ENCODE measurements at places on chromosomes 3 and 15.

GRCh38 chr15:99565049-99565298 lies 810 bp upstream of the MEF2A start:
- DNase-seq, result no peak

DNA sequence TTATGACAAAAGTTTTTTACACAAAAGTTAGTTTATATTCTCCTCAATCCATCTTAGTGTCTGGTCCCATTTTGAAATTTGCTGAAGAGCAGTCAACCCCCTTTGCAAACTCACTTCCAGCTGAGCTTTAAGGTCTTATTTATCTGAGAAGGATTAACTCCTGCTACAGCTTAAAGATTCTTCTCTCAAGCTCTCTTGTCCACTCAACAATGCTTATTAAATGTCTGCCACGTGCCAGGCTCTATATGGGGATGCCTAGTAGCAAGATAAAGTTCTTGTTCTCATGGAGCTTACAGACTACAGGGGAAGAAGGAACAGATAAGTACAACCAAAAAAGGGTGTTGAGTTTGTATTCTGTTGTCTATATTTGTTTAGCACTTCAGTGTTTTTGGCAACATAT lies 18.7 kb downstream of the TMPRSS7 start:
- DNase-seq, result no peak

- DNase-seq, result no peak
These were observed 27.6 kb downstream of the CD200 start for GRCh38 chr3:112360561-112360960.

DNA sequence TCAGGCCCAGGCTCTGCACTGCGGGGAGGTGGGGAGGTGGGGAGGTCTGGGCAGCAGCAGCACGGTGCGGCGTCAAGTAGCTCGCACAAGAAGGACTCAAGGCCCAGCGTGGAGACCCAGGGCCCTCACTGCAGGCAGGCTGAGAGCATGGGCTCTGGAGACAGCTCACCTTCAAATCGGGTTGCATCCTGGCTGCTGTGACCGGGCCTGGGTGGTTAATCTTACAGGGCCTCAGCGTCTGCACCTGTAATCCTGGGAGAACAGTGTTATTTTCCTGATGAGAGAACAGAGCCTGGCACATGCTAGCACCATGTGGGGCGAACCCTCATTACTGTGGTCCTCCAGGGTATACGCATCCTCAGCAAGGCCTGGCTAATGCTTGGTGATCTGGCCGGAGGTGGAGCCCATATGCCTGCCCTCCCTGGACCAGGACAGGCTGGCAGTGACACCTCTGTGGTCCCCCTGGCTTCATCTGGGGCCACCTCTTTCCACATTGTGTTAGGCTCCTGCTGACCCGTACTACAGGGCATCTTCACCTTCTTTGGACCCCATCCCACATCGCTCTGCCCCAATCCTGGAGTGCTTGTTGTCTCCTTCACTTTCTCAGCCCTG lies 55.5 kb downstream of the RGMA start:
- DNase-seq, result no peak

- no peak for DNase-seq
These were observed 17.0 kb downstream of the CLK3 start for GRCh38 chr15:74632601-74633000.

DNA sequence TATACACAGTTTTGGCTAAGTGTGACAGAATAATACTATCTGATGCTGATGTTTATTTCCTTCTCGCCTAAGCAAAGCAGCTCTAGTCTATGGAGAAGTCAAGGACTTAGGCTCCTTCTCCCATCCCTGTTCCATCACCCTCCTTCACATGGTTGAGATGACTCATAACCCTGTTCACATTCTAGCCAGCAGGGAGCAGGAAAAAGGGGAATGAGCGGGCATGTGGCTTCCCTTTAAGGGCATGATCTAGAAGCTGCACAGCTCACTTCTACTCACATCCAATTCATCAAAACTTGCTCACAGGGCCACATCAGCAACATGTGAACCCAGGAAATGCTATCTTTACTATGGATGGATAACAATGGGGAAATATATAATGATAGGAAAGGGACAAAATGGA lies 40.9 kb downstream of the CBLB start:
- no peak for DNase-seq

DNA sequence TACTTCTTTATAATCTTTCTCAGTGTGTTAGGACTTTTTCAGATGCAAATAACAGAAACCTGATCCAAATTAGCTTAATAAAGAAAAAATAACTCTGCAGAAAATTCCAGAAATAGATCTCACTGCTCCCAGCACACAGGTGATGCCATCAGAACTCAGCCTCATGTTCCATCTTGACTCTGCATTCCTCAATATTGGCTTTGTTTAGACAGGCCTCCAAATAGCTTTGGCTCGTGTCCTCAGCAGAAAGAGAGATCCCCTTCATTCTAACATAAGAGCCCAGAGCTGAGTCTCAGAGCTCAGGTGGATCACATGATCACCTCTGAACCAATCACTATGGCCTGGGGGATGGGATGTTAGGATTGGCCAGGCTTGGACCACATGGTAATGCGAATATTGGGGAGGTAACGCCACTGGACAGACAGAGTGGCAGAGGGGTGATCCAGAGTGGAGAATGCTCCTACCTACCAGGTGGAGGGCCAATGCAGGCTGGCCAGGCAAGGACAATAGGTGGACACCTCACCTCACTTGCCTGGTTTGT lies 46.6 kb upstream of the TBC1D21 start:
- no peak for DNase-seq

DNA sequence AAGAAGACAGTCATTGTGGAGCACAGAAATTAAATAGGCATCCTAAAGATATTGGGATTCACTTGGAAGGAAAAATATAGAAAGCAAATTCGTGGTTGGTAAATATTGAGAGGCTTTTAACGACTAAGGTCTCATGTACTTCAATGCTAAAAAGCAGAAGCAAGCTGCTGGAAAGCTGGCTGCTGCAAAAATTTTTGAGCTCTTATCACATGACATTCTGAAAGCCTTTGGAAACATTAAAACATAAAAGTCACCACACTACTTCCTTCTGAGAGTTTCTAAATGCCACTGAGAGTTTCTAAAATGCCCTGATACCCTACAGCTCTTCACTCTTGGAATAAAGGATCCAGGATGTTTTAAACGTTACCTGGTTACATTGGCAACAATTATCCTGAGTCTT lies 39.0 kb upstream of the CBLB start:
- no peak for DNase-seq

- no peak for DNase-seq
These were observed 68.1 kb downstream of the CRYGS start for GRCh38 chr3:186476044-186476468.

GRCh38 chr3:196971094-196971698 lies 2.6 kb upstream of the PIGZ start:
- no peak for DNase-seq

DNA sequence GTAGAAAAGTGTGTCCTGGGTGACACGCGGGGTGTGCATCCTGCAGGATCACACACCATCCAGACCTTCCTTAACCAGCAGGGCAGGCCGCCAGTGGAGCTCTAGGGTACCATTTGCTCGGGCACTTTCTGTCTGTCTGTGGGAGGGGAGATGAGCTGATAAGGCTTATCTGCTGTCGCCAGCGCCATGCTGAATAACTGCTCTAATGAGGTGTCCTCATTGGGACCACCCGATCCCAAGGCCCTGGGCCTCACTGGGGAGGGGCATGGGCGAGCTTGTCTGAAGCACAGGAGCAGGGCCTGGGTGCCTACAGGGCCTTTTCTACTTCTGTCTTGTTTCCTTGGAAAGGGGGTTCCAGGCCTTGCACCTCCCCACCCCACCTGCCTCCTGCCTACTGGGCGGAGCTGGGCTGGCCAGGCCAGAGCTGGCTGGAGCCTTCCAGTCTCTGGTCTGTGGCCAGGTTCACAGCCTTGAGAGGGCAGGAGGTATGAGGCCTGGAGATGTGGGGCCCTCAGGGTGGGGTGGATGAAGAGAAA lies 2.5 kb upstream of the GATA2 start:
- DNase-seq, result no peak

DNA sequence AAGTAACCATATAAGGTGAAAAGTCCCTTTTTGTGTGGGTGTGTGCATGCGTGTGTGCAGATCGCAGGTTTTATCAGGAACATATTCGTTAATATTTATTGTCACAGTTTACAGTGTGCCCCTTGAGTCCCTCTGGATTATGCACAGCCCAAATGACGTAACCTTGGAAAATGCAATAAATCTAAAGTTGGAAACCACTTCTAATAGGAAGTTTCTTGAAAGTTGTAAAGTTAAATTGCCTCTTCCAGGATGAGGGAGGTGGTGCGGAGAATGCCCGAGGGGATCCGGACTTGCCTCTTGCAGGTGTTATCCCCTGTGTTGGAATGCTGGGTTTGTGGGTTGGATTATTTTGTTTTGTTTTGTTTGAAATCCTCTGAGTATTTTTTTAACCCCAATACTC lies 143.3 kb downstream of the CMSS1 start:
- no peak for DNase-seq

GRCh38 chr3:40715551-40715950 lies 190.8 kb downstream of the ZNF621 start:
- DNase-seq, result no peak

- no peak for DNase-seq
These were observed 237.1 kb upstream of the GOLGA6L4 start for GRCh38 chr15:83998486-83998885.

DNA sequence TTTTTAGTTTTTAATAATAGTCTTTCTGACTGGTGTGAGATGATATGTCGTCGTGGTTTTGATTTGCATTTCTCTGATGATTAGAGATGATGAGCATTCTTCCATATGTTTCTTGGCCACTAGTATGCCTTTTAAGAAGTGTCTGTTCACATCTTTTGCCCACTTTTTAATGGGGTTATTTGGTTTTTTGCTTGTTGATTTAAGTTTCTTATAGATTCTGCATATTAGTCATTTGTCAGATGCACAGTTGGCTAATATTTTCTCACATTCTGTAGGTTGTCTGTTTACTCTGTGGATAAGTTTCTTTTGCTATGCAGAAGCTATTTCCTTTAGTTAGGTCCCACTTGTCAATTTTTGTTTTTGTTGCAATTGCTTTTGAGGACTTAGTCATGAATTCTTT lies 185.4 kb downstream of the SUCNR1 start:
- no peak for DNase-seq

DNA sequence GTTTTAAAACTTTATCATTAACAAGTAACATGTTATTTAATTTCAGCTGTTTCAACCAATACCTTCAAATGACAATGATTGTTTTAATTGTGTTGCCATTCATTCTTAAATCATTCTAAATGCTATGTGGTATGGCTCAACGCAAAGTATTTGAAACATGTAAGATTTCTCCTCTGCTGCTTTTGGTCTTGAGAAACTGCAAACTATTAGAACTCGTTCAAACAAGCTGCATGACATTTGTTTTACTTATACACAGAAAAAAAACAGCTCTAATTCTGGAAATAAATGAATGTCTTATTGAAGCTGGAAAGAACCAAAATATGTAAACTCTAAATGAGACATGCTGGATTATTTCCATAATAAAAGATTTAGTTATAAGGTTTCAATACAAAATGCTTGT lies 29.3 kb downstream of the FBN1 start:
- no peak for DNase-seq

DNA sequence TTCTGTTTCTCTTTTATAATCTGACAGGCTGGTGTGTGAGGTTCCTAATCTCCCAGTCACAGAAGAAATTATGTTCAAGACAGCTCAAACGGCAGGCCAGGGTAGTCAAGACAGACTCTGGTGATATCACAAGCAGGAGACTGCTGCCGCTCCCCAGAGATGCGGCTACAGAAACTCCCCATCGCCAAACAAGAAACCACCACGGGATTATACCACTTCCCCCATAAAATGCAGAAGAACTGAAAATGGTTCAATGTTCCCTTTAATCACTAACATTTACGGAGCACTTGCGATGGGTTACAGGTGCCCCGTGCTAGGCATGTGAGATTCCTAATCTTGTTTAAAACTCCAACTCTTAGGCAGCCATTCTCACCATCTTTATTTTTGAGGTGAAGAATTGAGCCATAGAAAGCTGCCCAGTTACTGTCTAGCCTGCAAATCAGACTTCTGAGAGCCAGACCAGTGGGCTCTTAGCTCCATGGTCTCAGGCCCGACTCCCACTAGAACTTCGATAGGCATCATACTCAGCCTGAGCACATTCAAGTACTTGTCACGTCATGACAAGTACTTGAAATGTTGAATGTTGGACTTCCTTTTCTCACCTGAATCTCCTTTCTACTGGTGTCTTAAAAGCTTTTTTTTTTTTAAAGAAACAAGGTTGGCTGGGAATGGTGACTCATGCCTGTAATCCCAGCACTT lies 58.4 kb downstream of the TBC1D2B start:
- no peak for DNase-seq

GRCh38 chr3:114420072-114420471 lies 126.2 kb downstream of the TIGIT start:
- no peak for DNase-seq

DNA sequence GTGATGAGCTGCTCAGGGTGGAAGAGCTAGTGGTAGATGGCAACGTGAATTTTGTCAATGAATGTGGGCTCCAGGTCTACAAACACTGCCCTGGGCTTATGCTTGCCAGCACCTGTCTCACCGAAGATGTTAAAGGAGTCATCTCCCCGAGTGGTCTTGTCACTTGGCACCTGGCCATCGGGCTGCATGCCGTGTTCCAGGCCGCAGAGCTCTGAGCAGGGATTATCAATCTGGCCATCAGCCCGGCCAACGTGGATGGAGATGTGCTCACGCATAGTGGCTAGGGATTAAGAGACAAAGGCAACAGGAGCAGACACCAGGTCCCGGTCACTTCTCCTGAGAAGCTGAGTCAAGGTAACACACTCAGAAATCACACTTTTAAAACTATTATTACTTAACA lies 54.8 kb upstream of the ACTC1 start:
- DNase-seq, result no peak

DNA sequence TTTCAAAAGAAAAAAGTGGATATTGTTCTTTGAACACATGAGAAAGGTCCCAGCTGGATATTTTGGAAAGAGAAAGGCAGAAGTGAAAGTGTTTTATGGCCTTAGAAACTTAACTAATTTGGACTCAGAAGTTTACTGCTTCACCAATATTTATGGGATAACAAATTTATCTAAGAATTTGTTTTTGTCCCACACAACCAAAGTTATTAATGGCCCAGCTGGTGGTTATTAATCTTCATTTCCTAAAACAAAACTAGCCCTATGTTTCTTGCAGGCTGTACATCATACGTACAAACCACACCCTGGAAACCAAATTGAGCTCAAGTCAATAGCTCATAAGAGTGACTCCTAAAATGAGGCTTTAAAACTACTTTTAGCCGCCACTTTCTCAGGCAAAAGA lies 372.9 kb upstream of the LMCD1 start:
- DNase-seq, result no peak

DNA sequence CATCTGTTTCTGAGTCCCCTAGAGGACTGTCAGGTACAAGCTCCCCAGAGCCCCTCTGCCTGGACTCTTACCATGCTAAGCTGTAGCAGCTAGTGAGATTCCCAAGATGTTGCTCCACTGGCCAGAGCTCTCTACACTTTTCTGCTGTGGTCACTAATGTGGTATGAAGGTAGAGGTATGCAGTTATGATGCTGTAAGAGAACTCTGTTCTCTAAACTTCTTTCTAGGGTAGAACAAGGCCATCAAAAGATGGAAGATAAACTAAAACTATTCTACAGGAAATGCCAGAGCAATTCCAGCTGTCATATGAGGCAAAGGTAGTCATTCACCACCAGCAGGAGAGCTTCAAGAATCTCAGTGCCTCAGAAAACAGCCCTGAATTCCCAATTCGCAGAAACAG lies 517.4 kb upstream of the ARRDC4 start:
- no peak for DNase-seq

All from NCI-H1417 treated with DMSO at 0.1 percent for 48 hours (cell line).